SK-MEL-5 (cell line): ENCODE measurements at places on chromosomes 5 and 9. TPM values are rescaled to one million over a fixed set of nuclear protein-coding genes. Genes with fewer than 3 reads are reported as not detected.

LPAR1 gene
- 0.11 TPM in 1 of 2 replicates, not detected in the other for total RNA-seq

RASEF gene
- total RNA-seq = 1.8 and 1.9 TPM in 2 replicates

IL13 gene
- total RNA-seq = not detected in 2 replicates

FAM221B gene
- not detected in 2 replicates for total RNA-seq

SLC9A3 gene
- total RNA-seq = 2.9 and 3.3 TPM in 2 replicates

SPATA6L gene
- total RNA-seq = 0.08 and 1.3 TPM in 2 replicates

TMEM252 gene
- total RNA-seq = not detected in 2 replicates

PCDHB16 gene
- total RNA-seq = 0.55 and 0.75 TPM in 2 replicates

PCA3 gene
- total RNA-seq = 0.13 and 0.21 TPM in 2 replicates

PCDHAC1 gene
- total RNA-seq = 0.58 and 0.72 TPM in 2 replicates

TLX3 gene
- not detected in 2 replicates for total RNA-seq

FCN2 gene
- not detected in 2 replicates for total RNA-seq

UBE2QL1 gene
- total RNA-seq = 0.03 TPM in 1 of 2 replicates, not detected in the other

DRD1 gene
- total RNA-seq = not detected in 2 replicates

RNF183 gene
- total RNA-seq = not detected in 2 replicates

PRRX2 gene
- total RNA-seq = 0.29 and 0.40 TPM in 2 replicates

CCL27 gene
- total RNA-seq = not detected in 2 replicates

TEX48 gene
- total RNA-seq = not detected in 2 replicates

RABL6 gene
- total RNA-seq = 57.4 and 62.6 TPM in 2 replicates

MED22 gene
- 19.3 and 20.5 TPM in 2 replicates for total RNA-seq

DPYSL3 gene
- total RNA-seq = 13.0 and 16.5 TPM in 2 replicates

CCL28 gene
- 46.8 and 51.4 TPM in 2 replicates for total RNA-seq

PCDHB5 gene
- total RNA-seq = 2.0 and 3.1 TPM in 2 replicates

FOXD1 gene
- 5.3 and 13.1 TPM in 2 replicates for total RNA-seq

DYNC2I2 gene
- 49.5 and 52.1 TPM in 2 replicates for total RNA-seq

IFNB1 gene
- total RNA-seq = not detected in 2 replicates

MATR3 gene
- 282 and 295 TPM in 2 replicates for total RNA-seq

LCN9 gene
- total RNA-seq = not detected in 2 replicates

MYMK gene
- not detected in 2 replicates for total RNA-seq

ISOC1 gene
- total RNA-seq = 11.7 and 12.7 TPM in 2 replicates

DBH gene
- not detected in 2 replicates for total RNA-seq

ADGRD2 gene
- not detected in 2 replicates for total RNA-seq

SLCO4C1 gene
- total RNA-seq = 0.05 TPM in 2 replicates

BNC2 gene
- 23.5 and 24.2 TPM in 2 replicates for total RNA-seq

DNAH5 gene
- total RNA-seq = 0.11 and 0.43 TPM in 2 replicates

DDX4 gene
- not detected in 2 replicates for total RNA-seq

MEF2C gene
- 34.2 and 35.1 TPM in 2 replicates for total RNA-seq

SMIM33 gene
- total RNA-seq = not detected in 2 replicates

PCDHA1 gene
- 0.48 and 0.55 TPM in 2 replicates for total RNA-seq

CNTFR gene
- 1.1 TPM in 2 replicates for total RNA-seq
